Mucosa of gallbladder (tissue), 1 donor: ENCODE measurements at places on chromosomes 7 and 10. TPM values are rescaled to one million over a fixed set of nuclear protein-coding genes. Genes with fewer than 3 reads are reported as not detected.

ERVW-1 gene
- total RNA-seq: not detected

ASZ1 gene
- total RNA-seq: not detected

DNA sequence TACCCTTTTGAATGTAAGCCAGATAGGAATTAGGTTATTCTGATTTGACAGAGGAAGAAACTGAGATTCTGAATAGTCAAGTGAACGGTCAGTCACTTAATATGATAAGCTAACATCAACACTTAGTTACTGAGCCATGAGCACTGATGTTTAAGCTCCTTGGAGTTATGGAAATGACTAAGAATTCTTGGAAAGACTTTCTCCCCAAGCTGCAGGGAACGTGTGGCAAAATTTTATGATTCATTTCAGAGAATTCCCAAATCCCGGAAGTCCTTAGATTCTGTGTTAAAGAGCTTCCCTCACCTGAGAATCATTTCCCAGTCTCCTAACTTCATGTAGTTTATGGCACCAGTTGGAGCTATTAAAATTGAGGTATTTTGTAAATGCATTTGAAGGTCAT lies 330.9 kb downstream of the XPNPEP1 start:
- DNase-seq: no peak

ANXA8 gene
- 0.52 TPM for total RNA-seq

- DNase-seq: no peak
Measured at GRCh38 chr10:102241032-102241443, 274 bp downstream of the PITX3 start.

DNA sequence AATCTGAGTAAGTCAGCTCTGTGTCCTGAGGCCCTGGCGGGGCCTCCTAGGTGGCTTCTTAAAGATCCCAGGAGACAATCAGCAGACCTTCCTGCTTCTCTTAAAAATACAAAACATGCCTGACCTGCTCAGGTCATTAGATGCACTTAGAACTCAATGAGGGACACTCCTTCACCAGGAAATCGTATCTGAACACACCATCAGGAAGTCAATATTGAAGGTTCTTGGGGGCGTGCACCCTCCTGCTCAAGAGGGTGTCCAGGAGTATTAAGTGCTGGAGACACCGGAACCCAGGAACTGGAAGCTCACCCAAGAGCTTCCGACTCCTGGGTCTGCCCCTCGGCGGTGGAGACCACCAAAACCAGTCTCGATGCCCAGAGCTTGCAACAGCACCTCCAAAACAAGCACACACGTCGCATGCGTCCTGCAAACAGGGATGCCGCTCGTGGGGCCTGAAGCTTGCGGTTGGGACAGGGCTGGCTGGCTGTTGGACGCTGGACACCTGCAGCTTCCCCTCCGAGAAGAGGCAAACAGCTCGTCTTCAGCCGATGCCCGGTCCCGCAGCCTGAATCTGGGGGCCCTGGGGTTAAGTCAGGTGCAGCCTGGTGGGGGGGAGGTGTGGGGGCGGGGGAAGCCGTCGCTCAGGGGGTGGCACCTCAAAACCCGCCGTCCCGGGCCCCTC lies 803 bp downstream of the RAPGEF5 start:
- peak; percentile 17 for DNase-seq

GRCh38 chr10:43901302-43901701 lies 252.6 kb upstream of the ZNF32 start:
- DNase-seq: no peak

GRCh38 chr10:64449603-64450002 lies 928.4 kb downstream of the REEP3 start:
- no peak for DNase-seq

DNA sequence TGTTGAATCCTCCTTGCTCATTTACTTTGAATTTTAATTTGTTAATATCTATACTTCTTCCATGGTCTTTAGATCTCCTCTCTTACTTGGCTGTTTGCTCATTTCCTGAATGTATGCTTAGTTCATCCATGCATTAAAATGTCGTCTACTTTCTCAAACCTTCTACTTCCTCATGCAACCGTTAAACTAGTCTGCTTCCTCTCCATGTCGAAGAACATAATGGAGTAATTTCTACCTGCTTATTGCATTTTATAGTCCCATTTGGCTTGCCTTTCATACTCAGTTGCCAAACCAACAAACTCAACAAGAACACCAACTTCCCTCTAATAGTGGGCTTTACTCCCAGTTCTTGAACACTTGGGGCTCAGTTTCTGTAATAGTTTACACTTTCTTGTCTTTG lies 43.8 kb upstream of the SEMA3D start:
- DNase-seq: no peak

ITIH2 gene
- total RNA-seq: 1.1 TPM

GRCh38 chr7:137282043-137282442 lies 61.5 kb downstream of the PTN start:
- DNase-seq: no peak

GRCh38 chr10:121338206-121338980 lies 259.9 kb downstream of the FGFR2 start:
- no peak for DNase-seq

GRCh38 chr10:5873515-5873995 lies 16.1 kb downstream of the ANKRD16 start:
- DNase-seq: peak; percentile 73

MYL10 gene
- not detected for total RNA-seq
